ENCODE measurements at places on chromosomes 1 and 21.

GRCh38 chr1:37031871-37032270 lies 2.4 kb downstream of the GRIK3 start:
- DNase-seq = no peak

- DNase-seq = no peak
Measured at GRCh38 chr1:208044589-208045462, 133.9 kb upstream of the CD34 start.

DNA sequence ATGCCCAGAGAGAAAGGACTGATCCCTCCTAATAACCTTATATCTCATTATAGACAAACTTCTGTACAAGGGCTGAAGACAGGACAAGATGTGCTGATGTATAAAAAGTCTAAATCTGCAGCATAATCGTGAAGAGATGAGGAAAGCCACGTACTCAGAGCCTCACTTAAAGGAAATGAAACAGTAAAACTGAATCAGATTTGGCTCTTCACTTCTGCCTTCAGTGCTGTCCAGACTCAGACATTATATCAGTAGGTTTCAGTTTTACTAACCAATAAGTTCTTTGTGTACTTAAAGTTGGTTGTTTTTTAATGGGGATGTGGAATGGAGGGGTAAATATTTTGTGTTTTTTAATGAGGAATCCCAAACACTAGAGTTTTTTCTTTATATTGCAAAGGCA lies 45.3 kb upstream of the RGS1 start:
- no peak for DNase-seq

GRCh38 chr1:61181067-61182038 lies 99.0 kb downstream of the NFIA start:
- DNase-seq = no peak

DNA sequence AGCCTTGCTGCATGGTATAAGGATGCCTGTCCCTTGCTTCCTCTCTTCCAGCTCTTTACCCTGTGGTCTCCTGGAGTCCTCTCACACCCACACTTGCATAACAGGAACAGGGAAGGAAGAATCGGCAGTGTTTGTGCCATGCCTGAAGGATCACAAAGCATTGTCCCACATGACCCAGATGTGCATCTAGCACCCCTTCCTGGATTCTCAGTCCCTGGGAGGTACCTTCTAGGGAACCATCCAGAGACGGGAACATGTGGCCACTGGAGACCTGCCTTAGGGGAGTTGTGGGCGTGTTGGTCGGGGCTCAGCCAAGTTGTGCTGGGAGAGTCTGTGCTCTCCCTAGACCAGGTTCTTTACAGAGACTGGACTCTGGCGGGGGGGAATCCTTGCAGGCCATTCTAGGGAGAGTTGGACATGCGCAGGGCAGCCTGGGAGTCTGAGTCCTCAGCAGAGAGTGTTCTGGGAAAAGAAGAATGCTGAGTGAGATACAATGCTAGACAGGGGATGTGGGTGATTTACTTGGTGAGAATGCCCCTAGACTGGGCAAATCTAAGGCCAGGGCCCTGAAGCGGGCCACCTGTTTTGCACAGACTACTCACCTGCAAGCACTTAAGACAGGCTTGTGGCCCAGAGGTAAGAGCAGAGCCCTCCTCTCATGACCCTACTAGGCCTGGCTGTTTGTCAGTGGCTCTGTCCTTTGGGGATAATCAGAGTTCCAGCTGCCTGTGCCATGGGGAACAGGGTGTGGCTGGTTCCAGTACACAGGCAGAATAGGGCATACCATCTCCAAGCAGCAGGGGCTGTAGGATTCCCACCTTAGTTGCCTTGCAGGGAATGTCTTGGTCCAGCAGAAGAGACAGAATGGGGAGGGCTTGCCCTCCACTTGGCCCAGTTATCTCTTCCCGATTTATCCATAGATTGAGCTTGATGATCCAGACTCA lies 89.8 kb downstream of the MAN1C1 start:
- DNase-seq = no peak

GRCh38 chr21:42695697-42696380 lies 42.4 kb downstream of the PDE9A start:
- no peak for DNase-seq

DNA sequence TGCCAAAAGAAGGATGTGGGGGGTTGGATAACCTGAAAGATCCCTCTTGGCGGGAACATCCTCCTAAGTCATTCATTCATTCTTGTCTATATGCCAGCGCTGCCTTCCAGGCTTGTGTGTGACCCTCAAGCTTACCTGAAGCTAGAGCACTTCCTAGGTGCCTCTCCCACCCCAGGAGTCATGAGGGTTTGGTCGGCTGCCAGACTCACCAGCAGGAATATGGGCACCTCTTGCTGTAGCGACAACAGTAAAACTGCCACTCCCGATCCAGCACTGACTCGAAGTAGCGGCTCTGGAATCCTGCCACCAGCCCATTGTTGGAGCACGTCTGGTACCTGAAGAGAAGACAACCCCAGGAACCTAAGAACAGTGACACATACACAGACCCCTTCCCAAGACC lies 15.0 kb downstream of the DPT start:
- DNase-seq = no peak

- DNase-seq = no peak
Measured at GRCh38 chr1:244761279-244761678, 74.2 kb upstream of the COX20 start.

DNA sequence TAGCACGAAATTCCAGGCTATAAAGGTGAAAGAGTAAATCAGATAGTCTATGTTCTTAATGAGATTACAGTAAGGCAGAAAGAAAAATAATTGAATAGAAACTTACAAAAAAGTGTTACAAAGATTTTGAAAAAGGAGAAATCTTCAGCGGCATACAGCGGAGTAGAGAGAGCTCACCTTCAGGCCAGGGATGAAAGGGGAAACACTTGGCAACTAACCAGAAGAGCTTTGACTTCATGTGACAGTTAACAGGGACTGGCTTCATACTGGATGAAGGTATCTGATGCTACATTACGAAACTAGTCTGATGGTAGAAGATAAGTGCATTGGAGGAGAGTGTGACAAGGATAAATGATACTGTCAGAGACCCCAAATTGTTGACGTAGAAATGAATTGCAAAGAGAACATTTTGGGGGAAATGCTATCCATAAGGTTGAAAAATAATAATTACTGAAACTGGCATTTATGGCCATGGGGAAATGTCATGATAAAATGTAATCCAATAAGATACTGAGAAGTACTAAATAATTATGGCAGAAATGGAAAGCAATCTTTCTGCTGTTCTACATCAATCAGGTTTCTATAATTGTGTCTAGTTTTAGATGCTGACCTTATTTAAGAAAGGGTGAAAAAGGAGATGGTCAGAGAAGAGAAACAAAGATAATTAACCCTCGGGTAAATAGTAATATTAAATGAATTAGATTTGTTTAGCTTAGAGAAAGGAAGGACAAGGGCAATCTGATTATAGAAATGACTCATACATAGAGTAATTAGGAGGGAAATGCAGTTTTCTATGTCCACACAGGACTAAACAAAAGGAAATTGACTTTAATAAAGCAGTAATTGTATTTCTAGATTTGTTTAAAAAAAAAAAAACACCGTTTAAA lies 808.7 kb downstream of the NCAM2 start:
- no peak for DNase-seq

GRCh38 chr1:205260948-205261732 lies 33.4 kb downstream of the TMCC2 start:
- DNase-seq = no peak

DNA sequence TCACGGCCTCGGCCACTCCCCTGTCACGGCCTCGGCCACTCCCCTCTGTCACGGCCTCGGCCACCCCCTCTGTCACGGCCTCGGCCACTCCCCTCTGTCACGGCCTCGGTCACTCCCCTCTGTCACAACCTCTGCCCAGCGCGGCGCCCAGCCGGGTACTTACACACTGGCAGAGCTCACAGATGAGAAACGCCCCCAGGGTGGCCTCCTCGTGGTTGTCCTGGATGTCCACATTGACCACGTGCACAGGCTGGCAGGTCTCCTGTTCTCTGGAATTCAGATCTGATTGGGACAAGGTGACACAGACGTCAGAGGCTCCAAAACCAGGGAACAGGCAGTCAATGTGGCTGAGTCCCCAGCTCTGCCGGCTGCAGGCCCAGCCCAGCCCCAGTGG lies 3.3 kb upstream of the TMEM240 start:
- DNase-seq = no peak

GRCh38 chr1:115499253-115499652 lies 142.5 kb upstream of the VANGL1 start:
- DNase-seq = no peak

DNA sequence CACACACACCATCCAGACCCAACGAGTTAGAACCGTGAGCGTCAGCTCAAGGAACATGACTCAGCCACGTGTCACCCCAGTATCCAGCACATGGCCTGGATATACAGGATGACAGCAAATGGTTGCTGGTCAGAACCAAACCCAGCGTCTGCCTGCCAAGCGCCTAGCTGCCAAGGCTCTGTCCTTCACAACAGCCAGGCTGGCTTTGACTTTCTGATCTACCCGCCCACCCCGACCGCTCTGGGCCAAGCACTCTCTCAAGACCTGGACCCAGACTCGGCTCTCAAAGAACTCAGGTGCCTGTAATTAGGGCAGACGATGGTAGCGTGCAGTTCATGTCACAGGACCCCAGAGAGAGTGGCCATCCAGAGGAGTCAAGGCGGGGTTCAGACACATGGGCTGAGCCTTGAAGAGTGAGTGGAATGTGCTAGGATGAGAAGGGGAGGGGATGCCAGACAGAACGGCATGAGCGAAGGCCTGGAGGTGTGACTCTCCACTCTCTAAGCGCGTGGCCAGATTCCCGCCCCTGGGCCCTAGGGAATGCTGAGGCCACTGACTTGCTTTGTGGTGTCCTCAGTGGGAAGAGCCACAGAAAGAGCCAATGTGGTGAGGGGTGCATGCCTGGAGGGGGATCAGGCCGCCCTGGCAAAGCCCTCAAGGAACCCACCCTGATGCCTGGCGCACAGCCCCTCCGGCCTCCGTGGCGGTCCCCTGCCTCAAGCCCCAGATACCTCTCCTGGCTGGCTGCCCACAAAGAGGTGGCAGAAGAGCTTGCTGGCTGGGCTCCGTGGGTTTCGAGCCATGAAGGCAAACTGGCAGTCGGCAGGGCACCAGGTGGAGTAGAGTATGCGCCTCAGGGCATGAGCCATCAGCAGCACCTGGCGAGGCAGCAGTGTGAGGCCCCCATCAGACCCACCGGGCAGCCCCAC lies 7.0 kb downstream of the SH2D5 start:
- DNase-seq = no peak

All from right renal pelvis (tissue), 4 donors.